Ammon's horn (tissue), 1 donor: ENCODE measurements at places on chromosomes 1 and 21.
A peak's percentile ranks its signal among the peaks of the same experiment; 100 is the strongest.

- no peak for DNase-seq
Measured at GRCh38 chr1:244173769-244174168, 122.7 kb downstream of the ZBTB18 start.

DNA sequence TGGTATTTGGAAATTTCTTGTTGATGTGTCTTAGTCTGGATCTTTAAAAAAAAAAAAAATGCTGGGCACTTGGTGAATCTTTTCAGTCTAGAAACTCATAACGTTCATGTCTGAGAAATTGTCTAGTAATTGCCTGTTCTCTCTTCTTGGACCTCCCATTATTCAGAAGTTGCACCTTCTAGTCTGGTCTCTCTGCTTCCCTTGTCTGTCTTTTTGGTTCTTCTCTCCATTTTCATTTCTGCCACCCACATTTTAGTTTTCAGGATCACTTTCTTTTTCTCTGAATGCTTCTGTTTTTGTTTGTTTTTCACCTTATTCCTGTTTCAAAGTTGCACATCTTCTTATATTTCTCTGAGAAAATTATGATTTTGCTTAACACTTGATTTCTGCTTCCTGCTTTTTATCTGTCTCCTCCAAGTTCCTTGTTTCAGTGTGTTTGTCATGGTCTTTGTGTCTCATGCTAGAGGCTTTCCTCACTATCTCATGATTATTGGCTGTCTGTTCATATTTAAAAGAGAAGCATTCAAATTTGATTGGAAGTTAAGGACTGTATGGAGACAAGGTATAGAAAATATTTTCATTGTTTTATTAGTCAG is 21.3 kb downstream of the BACE2 start:
- DNase-seq, result no peak

- DNase-seq, result no peak
Measured at GRCh38 chr1:175842550-175842949, 99.2 kb upstream of the TNR start.

- DNase-seq, result no peak
Measured at GRCh38 chr1:94121411-94121821, 468 bp upstream of the ABCA4 start.

- DNase-seq, result no peak
Measured at GRCh38 chr1:239260842-239261241, 125.5 kb upstream of the CHRM3 start.

DNA sequence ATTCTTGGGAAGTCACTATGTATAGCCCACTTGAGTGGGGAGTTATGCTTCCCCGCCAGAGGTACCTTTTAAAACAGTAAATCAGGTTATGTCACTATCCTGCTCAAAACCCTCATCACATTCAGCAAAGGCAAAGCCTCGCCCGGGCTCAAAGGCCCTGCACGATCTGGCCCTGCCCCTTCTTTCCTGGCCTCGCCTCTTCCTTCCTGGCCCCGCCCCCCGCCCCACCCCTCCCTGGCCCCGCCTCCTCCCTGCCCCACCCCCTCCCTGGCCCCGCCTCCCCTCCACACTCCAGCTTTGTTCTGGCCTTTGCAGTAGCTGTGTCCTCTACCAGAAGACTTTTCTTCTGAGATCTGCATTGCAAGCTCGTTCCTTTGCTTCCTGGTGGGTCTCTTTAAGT is 6.6 kb downstream of the LDLRAD2 start:
- DNase-seq, result no peak

DNA sequence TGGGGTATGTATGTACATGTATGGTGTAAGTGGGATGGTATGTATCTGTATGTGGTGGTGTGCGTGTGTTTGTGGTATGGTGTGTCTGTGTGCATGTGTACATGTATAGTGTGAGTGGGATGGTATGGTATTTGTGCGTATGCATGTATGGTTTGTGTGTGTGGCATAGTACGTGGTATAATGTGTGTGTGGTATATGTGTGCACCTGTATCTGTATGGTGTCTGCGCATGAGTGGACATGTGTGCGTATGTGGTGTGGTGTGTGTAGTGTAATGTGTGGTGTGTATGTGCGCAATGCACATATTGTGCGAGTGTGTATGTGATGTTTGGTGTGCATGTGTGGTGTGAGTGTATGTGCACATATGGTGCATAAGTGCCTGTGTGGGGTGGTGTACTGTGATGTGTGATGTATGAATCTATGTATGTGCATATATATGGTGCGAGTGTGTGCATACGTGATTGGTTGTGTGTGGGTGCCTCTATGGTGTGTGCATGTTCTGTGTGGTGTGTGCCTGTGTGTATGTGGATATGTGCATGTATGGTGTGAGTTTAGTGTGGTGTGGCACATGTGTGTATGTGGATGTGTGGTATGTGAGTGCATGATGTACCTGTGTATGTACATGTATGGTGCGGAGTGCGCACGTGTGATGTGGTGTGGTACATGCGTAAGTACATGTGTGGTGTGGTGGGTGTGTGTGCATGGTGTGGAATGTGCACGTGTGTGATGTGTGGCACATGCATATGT is 38.8 kb downstream of the WDR4 start:
- no peak for DNase-seq

- peak; percentile 54 for DNase-seq
Measured at GRCh38 chr1:36133484-36133883, 8.5 kb upstream of the COL8A2 start.

DNA sequence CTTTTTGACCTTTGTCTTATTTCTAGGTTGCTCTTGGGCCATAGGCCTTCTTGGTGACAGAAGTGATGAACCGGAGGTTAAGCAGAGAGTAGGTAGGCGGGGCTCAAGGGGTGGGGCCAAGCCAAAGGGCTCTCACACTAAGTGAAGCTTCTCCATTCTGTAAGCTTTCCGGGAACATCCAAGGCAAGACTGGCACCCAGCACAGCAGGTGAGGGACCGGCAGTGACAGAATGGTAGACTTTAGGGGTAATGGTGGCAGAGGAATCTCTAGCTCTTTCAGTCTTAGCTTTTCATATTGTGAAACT is at the start of gene TNFAIP8L2:
TSS of gene TNFAIP8L2 (plus strand) at position 135 of the 305 bp plus-strand sequence. CDS start 2,049 bp downstream, outside the sequence.
- peak; percentile 61 for DNase-seq

- no peak for DNase-seq
Measured at GRCh38 chr1:83929184-83929583, 69.7 kb downstream of the TTLL7 start.

- DNase-seq, result no peak
Measured at GRCh38 chr1:3461934-3462275, 7.4 kb downstream of the ARHGEF16 start.

DNA sequence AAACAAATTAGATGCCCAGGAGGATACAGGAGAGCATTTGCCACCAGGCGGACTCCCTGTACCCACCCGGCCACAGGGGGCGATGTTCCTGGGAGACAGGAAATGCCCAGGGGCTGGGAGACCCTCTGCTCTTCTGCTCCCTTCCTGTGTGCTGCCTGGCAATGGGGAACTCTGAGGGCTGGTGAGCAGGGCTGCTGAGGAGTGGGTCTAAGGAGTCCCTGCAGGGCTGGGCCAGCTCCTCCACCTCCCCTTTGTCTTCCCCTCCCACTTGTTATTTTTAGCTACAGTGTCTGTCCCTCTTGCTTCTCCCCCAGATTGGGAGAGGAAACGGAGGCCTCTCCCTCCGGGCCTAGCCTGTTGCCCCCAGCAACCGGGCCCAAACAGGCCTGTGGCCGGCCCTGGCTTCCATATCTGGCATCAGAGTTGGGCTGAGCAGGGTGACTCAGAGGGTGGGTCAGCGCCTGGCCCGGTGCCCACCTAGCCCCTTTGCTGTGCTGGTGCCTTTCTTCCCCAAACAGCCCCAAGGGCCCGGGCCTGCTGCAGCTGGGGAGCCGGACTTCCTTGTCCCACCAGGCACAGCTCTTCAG is 11.6 kb downstream of the LMNA start:
- DNase-seq, result no peak

- no peak for DNase-seq
Measured at GRCh38 chr1:151855933-151856332, 2.4 kb upstream of the THEM5 start.

DNA sequence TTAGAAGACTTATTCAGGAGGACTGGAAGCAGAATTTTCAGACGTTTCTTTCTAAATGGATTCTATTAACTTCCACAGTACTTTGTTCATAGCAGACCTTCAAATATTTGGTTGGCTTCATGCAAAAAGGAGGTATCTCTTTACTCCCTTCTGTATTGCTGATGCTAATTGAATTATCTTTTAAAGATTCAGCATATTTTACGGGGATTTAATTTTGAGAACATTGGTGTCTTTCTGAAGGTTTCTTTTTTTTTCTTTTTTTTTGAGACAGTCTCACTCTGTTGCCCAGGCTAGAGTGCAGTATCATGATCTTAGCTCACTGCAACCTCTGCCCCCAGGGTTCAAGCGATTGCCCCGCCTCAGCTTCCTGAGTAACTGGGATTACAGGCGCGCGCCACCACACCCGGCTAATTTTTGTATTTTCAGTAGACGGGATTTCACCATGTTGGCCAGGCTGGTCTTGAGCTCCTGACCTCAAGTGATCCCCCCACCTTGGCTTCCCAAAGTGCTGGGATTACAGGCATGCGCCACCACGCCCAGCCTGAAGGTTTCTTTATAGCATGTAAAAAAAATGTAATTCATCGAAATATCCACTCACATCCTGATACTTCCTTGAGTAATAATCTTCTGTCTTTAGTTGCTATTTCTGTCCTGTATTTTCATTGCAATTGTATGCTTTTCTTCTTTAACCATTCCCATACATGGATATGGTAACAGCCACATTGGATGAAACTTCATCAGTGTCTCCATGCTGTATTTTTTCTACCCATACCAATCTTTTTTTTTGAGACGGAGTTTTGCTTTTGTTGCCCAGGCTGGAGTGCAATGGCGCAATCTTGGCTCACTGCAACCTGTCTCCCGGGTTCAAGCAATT is 14.5 kb downstream of the CNST start:
- no peak for DNase-seq

GRCh38 chr1:6163191-6163972 is 16.7 kb downstream of the CHD5 start:
- no peak for DNase-seq

DNA sequence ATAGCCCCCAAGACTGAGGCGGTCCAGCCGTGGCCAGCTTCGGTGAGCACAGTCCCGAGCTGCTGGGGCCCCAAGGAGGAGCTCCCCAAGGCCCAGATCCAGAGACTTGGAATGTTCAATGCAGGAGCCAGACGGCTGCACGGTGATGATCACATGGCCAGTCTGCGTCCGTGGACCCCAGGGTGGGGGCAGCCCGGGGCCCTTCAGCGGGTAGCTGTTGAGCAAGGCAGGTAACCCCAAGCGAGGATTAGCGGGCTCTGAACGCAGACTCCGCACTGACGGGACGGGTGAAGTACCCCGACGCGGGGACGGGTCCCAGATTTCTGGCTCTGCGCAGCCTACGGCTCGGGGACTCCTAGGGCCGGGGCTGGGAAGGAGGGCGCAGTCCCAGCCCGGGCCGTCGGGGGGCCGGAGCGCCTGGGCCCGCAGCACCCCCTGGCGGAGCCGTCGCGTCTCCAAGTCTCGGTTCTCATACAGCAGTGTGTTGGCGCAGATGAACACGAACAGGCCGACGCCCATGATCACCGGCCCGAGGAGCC is 2.7 kb downstream of the TMEM200B start:
- no peak for DNase-seq

DNA sequence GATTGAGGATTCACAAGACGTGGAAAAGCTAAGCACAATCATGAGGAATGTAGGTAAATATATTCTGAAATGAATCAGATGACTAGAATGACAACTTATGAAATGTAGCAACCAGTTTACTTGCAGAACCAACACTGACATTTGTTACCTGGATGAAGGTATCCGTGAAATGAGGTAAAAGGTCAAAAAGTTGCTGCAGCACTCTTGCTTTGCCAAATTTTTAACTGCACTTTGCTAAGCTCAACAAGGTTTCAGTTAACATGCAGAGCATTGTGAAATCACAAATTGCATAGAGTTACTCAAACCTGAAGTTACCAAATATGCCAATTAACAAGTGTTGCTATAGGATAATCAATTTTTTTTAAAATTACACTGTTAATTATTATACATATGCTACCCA is 1280.1 kb downstream of the KCNT2 start:
- DNase-seq, result no peak

DNA sequence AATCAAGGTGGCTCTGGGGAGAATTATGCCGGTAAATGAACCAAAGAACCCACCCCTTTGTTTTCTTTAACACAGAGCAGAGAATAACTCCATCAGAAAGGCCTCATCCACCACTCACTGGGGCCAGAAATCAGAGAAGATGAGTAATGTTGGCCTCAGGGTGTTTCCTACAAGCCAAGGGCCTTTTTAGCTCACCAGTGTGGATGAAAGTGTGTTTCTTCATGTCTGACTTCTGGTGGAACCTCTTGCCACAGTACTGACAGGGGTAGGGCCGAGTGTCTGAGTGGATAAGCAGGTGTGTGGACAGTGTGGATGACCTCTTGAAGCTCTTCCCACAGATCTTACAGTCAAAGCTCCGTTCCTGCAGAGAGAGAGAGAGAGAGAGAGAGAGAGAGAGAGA is 8.3 kb downstream of the GFI1 start:
- no peak for DNase-seq

- no peak for DNase-seq
Measured at GRCh38 chr21:25845729-25846256, 111.0 kb downstream of the GABPA start.

- no peak for DNase-seq
Measured at GRCh38 chr21:42019101-42019605, 9.0 kb upstream of the ZBTB21 start.

DNA sequence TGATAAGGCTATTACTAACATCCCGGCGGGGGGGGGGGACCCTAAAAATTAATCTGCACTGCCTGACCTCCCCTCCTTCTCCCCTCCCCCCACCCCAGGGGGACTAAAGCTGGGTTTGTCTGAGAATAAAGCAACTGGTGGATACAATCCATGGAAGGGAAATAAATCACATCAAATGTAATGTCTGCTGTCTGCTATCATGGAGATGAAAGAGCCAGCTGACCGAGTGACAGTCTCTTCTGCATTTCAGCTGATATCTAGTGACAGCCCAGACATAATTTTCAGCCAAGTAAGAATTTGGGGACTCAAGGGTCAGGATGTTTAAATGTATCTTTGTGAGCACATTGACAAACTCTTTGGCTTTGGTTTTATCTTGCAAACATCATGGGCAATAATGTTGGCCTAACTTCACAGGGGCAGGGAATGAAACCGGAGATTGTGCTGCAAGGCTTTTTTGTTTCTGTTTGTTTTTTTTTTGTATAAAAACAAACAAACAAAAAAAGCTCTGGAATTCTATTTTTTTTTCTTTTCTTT is 44.7 kb downstream of the HTR6 start:
- no peak for DNase-seq

GRCh38 chr1:81802707-81803430 is 2.1 kb downstream of the ADGRL2 start:
- DNase-seq, result peak; percentile 46

GRCh38 chr1:26945728-26946127 is 14.5 kb downstream of the KDF1 start:
- no peak for DNase-seq
